Stimulated activated CD8-positive, alpha-beta memory T cell treated with anti-CD3 and anti-CD28 coated beads, Interleukin-7, amount 100 ng/mL, for 1 hour (primary cell): ENCODE measurements at places on chromosomes 11 and 22.

- no peak for DNase-seq
Observed at GRCh38 chr22:32789797-32790620, 11.5 kb upstream of the TIMP3 start.

DNA sequence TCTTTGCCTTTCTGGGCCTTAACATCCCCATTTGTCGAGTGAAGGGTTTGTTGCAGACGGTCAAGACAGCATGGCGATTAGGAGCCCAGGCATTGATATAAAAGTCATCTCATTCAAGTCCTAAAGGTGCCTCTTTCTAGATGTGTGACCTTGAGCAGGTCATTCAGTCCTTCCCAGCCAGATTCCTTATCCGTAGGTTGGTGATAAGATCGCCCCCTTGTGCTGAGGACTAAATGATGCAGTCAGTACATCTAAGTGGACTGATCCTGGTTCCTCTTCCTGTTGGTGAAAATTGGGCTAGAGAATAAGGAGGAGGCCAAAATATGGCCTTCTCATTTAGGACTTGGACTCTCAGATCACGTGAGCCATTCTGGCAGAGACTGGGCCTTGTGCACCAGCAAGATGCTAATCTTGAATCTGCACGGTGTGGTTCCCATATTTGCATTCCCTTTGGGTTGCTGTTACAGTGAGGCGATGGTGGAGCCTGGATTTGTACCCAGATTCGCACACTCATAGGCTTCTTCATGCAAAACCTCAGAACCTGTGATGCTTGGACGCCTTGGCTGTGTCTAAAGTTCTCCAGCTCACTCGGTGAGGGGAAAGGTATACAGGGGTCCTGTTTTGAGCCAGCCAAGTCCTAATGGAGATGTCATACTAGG is 156.8 kb downstream of the MYO18B start:
- DNase-seq, result no peak

DNA sequence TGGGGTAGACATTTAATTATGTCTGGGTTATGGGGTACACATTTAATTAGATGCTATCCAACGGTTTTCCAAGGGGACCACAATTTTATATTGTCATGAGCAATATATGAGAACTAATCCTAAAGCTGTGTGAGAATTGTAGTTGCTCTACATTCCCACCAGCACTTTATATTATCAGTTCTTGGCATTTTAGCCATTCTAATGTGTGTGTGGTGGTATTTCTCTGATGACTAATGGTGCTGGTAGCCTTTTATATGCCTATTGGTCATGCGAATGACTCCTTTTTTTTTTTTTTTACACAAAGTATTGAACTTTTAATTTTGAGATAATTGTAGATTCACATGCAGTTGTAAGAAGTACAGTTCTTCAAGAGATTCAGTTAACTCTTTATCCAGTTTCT is 26.2 kb downstream of the TMEM135 start:
- DNase-seq, result no peak

DNA sequence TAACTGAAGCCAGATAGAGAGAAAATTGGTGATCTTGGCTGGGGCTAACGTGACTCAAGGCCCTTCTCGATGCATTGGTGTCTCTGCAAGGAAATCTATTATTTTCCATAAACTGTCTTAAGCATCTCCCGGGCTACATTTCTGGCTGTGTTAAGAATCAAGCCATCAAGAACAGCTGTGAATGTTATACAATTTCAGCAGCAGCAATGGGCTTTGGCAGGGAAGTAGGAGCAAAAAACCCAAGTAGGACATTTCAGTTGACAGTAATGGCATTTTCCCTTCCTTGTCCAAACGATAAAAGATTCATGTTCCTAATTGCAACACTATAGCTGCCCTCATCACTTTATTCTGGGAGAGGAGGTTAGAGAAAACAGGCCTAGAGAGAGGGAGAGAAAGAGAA is 335.0 kb downstream of the CADM1 start:
- no peak for DNase-seq

DNA sequence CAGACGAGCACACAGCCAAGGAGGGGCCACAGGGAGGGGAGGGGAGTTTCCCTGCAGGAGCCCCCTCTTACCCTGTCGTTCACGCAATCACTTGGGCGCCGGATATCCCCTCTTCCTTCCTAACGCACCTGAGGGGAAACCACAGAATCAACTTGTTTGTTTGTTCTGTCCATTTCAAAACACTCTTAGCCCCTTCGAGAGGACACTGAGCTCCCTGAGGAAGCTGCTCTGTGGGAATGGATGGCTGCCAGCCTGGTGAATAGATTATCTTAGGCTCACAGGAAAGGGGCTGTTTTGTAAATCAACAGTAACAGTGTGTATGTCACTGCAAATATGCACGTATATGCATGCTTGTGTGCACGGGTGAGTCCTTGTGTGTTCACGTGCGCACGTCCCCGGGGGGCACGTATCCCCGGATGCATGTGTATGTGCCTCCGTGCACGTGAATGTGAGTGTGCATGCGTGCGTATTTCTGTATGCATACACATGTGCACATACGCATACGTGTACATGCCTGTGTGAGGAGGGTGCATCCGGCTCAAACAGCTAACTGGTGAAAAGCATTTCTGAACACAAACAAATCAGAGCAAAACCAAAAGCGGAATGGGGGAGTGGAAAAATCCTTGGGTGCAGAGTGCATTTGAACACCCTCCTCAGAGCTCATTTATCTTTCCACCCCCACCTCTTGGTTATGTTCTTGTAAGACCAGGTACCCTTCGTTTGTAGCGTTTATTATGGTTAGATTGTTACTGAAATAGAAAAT is 7.2 kb downstream of the ARSA start:
- DNase-seq, result no peak

GRCh38 chr11:62601122-62601371 is 618 bp downstream of the MTA2 start:
- DNase-seq, result no peak

DNA sequence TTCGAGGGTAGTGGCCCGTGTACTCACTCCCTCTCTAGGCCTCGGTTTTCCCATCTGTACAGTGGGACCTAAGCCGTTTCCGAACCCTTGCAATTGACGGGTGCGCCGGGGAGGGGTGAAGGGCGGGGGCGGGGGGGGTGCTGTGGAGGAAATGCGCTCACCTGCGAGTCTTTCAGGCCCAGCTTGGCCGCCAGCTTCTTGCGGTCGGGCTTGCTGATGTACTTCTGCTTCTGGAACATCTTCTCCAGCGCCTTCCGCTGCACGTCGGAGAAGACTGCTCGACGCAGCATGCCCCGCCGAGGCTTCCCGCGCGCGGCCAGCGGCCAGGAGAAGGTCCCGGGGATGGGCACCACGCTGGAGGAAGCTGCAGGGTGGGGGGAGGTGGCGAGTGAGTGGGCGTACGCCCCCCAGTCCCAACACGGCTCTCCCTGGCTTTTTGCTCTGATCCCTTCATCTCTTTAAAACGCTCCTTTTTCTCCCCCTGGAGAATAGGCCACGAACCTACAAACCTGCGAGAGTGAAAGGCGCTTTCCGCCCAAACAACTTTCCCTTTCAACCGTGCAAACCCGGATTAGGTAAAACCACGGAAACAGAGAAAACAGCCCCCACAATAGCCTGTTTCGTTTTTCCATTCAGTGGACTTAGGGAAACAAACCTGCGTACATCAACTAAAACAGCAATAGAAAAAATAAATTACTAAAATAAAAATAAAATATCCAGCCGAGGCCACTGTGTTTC is 3.2 kb downstream of the DBX1 start:
- no peak for DNase-seq

- DNase-seq, result no peak
Observed at GRCh38 chr11:78425399-78426070, 7.9 kb upstream of the GAB2 start.

DNA sequence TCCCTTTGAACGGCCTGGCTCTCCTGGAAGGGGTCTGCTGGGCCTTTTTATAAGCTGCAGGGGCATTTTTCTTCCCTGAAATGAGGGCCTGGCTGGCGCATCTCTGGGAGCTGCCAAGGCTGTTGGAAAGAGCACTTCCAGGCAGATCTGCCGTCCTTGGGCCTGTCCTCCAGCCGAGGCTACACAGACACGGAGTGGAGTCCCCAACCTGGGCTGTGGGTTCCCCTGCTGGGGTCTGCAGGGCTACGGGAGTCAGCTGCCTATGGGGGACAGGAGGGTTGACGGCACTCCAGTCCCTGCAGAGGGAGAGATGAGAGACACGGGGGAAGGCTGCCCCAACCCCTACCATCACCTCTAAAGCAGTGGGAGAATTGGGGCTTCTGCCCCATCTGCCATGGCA is 606.6 kb downstream of the TBC1D22A start:
- DNase-seq, result no peak

DNA sequence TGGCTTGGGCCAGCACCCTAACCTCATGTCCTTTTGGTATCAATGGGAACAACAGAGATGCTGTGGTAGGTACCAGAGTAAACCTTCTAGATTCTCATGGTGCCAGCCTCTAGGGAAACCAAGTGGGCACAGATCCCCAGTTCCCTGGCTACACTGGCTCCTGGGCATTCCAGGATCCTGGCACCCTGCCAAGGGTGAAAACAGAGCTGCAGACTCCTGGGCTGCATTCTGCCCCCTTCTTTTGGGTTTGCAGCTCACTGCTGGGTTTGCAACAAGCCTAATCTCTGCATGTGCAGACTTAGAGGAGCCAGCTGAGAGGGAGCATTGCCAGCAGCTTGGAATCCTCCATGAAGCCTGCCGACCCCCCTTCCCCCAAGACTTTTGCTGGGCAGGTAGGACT is 30.6 kb downstream of the PRDM11 start:
- DNase-seq, result no peak

GRCh38 chr11:116927163-116927974 is 89.9 kb upstream of the APOA1 start:
- DNase-seq, result no peak

GRCh38 chr22:38038890-38039812 is 18.1 kb upstream of the PICK1 start:
- DNase-seq, result no peak

DNA sequence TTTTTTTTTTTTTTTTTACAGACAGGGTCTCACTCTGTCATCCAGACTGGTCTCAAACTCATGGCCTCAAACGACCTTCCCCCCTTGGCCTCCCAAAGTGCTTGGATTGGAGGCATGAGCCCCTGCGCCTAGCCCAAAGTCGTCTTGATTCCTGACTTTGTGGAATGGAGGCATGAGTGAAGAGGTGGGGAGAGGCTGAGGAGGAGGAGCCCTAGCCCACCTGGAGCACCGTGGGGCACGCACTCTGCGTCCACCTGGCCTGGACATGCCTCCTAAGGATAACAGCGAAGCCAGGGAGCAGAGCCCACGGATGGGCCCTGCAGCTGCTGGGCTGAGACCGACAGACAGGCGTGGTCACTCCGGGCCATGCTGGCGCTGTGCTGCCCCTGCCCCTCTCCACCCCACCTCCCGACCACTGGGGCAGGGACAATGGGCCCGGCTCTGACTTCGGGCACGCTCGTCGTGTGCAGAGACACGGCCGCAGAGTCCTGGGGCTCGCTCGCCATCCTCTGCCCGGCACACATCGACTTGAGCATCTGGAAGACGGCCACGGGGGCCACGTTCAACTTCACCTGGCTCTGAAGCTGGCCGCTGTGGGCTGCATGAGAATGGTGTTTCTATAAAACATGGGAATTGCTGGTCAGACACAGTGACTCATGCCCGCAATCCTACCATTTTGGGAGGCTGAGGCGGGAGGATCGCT is 34.8 kb downstream of the LRRC74B start:
- no peak for DNase-seq

DNA sequence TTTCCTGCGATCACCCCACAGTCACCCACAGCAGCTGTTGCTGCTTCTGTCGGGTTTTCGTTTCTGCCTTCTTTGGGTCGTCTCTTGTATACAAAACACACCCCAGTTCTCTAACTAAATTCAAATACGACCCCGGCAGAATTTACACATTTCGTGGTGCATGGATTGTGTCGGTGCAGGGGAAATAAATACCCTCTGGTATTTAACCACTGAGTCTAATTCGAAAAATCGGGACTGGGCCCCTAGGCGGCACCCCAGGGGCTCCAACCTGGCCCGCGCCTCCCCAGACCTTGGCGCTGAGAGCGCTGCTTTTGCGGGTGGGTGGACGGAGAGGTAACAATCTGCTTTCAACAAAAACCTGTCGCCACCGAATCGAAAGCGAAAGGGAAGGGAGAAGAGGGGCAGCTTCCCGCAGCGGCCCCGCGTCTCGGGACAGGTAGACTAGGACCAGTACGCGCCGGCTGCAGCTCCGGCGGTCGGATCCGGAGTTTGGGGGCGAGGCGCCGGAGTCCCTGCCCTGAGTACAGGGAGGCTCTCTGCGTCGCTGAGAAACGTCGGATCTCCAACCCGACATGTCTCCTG is 4.4 kb downstream of the ALX4 start:
- no peak for DNase-seq

DNA sequence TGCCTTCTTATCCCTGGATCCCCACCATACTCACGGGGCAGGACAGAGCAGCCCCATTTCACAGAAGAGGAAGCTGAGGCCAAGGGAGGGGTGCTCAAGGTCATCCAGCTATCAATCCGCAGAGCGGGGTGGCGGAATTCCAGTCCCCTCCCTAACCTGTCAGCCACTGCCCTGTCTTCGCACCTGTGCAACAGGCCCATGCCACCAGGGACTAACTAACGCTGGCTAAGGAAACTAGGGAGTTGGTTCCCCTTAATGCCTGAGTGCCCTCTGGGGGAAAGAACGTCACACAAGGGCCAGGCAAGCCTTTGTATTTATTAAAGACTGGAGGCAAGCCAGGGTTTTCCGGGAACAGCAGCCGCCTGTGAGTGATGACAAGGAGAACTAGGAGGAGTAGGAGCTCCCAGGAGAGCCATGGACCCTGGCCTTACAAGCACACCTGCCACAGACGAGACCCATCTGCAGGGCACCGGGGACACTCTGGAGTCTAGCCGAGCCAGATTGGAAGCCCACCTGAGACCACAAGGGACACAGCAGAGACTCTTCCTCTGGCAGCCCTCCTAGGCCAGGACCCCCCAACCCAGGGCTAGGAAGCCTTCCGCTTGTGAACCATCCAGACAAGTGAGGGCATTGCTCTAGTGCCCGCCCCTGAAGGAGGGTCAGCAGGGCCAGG is 64.4 kb downstream of the MYH9 start:
- no peak for DNase-seq

GRCh38 chr22:18064636-18065035 is 13.2 kb upstream of the PEX26 start:
- no peak for DNase-seq

DNA sequence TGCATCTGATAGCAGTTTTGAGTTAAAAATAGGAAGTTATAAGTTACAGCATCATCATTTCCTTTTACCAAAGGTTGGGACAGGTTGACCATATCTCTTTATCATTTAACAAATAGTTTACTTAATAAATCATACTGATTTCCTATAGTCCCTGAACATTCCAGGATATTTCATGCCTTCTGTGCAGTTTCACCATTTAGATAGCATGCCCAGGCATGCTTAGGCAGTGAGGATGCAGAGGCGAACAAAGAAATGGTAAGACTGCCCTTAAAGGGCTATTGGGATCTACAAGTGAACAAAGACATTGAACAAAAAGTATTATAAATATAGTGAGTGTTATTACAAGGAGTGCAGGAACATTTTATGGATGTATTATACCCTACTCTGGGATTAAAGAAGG is 96.4 kb downstream of the PRMT3 start:
- no peak for DNase-seq

GRCh38 chr11:93939084-93939760 is 81.9 kb upstream of the HEPHL1 start:
- DNase-seq, result no peak
